ENCODE measurements at places on chromosomes 7 and 10. TPM values are rescaled to one million over a fixed set of nuclear protein-coding genes. Genes with fewer than 3 reads are reported as not detected.

The CCL26 gene
- 1.5 TPM for total RNA-seq

The CDH23 gene
- total RNA-seq: 9.9 TPM

- DNase-seq: no peak
Observed at GRCh38 chr7:105647591-105647990, 66.3 kb upstream of the EFCAB10 start.

DNA sequence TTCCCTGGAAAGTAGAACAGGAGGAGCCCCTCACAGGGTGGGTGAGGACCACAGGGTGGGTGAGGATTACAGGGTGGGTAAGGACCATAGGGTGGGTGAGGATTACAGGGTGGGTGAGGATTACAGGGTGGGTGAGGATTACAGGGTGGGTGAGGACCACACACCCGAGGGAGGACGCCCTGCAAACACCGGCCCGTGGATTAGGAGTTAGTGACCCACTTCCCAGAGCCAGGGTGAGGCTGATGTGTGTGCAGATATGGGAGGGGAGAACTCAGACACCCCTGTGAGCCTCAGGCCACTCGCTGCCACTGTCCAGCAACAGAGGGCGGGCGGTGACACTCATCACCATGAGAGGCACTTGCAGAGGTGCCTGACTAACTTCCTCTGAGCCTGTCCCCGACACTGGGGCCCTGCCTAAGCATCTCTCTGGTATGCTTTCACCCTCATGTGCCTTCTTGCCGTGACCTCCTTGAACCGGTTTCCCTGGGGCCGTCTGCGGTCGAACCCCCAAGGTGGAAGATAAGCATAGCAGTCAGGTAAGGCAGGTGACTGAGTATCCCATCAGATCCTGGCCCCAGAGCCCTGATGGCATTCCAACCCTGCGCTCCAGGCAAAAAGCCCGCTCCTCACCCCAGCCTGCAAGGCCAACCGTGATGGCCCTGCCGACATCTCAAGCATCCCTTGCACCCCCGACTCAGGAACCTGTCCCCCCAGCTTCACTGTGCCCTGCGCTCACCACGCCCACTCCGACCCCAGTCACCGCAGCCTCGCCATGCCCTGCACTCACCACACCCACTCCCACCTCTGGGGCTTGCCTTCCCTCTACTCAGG, 74.1 kb downstream of the FAM53B start:
- no peak for DNase-seq

GRCh38 chr10:100996678-100997359, 2.8 kb upstream of the LZTS2 start:
- no peak for DNase-seq

DNA sequence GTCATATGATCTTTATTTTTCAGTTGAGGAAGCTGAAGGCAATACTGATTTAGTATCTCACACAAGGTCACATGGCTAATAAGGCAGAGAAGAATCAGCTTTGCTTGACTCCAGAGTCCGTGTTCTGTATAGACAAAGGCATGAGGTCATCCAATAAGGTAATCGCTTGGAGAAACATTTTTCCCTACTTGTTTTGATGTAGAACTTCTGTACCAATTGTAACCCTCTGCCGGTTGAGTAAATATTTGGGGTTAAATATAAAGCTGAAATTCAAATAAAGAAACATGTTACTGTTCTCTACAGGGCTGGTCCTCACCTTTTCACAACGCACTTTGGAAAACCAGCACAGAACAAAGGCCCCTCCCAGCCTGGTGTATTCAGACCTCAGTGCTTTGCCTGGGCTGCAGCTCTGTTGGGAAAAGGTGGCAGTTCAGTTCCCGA, 83.0 kb upstream of the INSYN2A start:
- no peak for DNase-seq

DNA sequence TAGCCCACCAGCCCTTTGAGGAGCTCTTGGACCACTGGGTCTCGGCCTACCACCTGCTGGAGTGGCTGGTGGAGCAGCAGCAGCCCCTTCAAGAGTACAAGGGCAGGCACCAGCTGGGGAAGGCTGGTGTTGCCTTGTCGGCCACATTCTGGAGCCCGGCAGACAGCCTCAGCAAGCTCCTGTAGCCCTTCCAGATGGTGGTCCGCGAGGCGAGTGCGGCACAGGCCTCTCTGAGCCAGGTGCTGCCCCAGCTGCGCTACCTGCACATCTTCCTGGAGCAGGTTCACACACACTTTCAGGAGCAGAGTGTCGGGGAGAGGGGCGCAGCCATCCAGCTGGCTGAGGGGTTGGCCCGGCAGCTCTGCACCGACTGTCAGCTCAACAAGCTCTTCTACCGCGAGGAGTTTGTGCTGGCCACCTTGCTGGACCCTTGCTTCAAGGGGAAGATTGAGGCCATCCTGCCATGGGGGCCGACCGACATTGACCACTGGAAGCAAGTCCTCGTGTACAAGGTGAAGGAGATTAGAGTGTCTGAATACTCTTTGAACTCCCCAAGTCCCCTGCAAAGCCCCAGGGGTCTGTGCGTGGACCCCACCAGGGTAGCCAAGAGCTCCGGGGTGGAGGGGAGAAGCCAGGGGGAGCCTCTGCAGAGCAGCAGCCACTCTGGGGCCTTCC, 7.0 kb upstream of the ACTR3C start:
- no peak for DNase-seq

GRCh38 chr7:5624386-5625365, 156.8 kb downstream of the RNF216 start:
- no peak for DNase-seq

DNA sequence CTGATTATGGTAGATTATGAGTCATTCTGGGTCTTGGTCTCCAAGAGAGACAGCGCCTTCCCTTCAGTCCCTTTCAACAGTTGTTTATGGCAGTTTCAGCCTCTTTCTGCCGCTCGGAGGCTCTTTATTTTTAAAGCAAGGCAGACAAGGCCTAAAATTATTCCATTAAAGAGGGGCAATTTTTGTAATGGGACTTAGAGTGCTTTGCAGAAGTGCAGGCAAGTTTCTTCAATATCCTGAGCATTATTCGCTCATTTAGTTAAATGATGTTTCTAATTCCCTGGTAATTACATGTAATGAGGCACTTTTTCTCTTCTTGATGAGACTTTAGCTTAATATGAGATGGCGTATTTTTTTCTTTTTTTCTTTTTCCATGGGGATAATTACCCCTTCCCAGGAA, 33.6 kb downstream of the BUB3 start:
- DNase-seq: no peak

DNA sequence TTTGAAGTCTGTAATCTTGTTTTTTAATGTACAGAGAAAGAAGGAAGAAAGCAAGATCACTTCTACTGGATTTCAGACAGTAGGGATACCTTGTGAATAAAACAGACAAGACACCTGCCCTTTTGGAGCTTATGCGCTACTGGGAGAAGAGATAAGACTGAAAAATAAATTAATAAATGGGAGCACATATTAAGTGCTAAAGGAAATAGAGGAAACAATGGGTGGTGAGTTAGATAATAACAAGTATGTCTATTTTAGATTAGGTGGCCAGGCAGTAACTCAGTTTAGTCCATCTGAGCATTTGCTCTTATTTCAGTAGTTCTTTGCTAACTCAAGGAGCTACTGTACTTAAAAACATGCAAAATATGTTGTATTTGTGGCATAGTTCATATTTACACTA, 15.9 kb downstream of the MIOS start:
- DNase-seq: no peak
